NCI-H748 treated with DMSO at 0.1 percent for 48 hours (cell line): ENCODE measurements at places on chromosomes 2 and 18.

DNA sequence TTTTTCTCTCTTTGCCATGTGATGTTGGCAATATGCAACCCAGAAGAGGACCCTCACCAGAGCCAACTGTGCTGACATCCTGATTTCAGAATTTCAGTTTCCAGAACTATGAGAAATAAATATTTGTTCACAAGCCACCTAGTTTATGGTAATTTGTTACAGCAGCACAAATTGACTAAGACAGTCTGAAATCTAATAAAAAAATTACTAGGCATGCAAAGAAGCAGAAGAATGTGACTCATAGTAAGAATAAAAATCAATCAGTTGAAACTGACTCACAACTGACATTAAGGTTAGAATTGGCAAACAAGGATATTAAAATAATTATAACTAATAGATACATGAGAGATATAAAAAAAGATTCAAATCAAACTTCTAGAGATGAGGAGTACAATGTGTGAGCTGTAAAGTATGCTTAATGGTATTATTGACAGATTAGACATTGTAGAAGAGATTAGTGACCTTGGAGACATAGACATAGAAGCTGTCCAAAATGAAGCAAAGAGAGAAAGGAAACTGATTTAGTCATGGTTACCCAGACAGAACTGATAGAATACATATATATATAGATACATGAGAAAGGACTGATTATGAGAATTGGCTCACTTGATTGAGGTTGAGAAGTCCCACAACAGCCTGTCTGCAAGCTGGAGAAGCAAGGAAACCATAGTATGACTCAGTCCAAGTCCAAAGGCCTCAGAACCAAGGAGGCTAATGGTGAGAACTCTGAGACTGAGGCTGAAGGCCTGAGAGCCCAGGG lies 27.8 kb upstream of the TTC39C start:
- DNase-seq, result no peak

GRCh38 chr2:164710837-164711765 lies 89.8 kb upstream of the GRB14 start:
- no peak for DNase-seq

DNA sequence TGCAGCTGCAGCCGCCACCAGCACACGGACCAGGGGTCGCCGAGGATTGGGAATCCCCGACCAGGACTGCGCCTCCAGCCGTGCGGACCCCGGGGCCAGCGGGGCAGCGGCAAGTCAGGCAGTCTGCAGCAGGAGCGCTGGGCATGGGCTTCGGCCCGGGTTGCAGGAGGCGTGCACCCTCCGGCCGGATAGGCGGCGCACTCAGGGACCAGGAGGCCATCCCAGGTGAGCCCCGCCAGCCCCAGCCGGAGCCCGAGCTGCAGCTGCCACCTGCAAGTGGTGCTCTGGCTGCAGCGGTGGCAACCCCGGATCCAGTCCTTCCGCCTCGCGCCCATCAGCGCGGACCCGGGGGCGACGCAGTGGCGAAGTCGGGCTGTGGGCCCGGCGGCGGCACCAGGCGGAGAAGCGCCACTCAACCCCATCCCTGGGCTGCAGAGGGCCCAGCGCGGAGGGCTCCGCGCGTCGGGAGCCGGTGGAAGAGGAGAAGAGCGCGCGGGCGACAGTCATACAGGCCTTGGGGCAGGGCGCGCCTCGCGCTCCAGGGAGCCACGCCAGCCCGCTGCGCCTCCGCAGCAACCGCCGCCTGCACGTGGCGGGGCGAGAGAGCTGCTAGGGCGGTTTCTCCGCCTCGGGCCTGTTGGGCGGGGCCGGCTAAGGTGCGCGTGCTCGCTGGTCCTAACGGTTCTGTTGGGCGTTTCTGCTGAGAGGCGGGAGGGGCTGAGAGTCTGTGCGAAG lies 73.8 kb downstream of the RPIA start:
- no peak for DNase-seq

GRCh38 chr18:78820161-78820834 lies 159.3 kb upstream of the SALL3 start:
- DNase-seq, result no peak

- DNase-seq, result no peak
Measured at GRCh38 chr2:204909791-204910190, 364.5 kb downstream of the PARD3B start.

DNA sequence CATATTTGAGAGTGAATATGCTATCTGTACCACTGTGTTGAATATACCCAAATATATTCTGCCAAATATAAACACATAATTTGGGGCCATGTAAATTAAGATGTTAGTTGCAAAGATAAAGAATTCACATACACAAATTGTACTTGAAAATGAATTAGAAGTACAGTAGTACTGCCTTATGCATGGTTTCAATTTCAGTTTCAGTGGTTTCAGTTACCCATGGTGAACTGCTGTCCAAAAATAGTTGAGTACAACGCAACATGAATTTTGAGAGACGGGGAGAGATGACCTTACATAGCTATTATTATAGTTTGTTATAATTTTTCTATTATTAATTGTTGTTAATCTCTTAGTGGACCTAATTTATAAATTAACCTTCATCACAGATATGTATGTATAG lies 1313.0 kb upstream of the FAM98A start:
- no peak for DNase-seq

DNA sequence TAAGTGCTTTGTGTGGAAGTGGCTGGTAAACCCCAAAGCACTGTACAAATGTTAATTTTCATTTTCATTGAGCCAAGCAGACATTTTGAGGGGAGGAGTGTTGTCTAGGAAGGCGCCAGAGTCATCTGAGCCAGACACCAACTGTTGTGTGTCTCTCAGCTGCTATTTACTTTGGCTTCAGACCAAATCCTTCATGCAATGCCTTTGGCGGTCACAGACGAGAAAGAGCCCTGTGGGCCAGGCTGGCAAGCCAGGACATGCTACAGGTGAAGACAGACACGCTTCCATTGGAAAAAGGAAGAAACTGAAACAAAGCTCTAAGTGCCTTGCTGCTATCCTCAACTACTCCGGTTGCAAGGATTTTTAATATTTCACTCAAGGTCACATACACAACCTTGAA lies 115.4 kb upstream of the CDC42EP3 start:
- peak; percentile 90 for DNase-seq
